ENCODE measurements at places on chromosomes 11 and 22.

DNA sequence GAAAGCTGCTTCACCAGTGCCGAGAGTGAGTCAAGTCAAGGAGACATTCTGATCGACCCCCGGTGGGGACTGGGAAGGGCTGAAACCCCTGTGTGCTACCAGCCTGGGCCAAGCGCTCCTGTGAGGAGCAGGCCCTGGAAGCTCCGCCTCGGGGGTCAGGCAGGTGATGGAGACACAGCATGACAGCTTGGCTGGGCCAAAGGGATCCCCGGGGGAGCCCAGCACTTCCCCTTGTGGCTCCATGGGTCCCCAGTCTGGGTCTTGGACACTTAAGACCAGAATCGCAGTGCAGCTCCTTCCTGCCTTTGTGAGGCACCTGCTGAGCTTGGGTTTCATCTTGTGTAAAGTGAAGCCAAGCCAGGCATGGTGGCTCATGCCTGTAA, 89.2 kb downstream of the MORC2 start:
- no peak for DNase-seq

DNA sequence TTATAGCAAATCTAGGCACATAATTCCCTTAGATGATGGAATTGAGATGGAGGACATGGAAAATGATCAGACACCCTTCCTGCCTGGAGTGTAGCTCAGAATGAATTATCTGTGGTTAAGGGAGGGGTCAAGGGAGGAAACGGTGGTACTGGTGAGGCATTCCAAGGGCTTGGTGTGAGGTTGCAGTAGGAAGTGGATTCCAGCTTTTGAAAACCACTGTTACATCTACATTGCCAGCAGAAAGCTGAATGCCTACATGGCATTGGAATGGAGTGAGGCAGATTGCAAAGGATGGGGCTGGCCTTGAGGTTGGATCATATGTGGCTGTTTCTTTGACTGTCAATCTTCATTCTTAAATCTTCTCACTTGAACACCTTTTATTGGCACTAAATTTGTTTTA, 684.4 kb downstream of the NTM start:
- DNase-seq = no peak

GRCh38 chr11:46944356-46945075, 8.0 kb downstream of the CSTPP1 start:
- no peak for DNase-seq

GRCh38 chr22:48957311-48957986, 870.2 kb downstream of the BRD1 start:
- no peak for DNase-seq

DNA sequence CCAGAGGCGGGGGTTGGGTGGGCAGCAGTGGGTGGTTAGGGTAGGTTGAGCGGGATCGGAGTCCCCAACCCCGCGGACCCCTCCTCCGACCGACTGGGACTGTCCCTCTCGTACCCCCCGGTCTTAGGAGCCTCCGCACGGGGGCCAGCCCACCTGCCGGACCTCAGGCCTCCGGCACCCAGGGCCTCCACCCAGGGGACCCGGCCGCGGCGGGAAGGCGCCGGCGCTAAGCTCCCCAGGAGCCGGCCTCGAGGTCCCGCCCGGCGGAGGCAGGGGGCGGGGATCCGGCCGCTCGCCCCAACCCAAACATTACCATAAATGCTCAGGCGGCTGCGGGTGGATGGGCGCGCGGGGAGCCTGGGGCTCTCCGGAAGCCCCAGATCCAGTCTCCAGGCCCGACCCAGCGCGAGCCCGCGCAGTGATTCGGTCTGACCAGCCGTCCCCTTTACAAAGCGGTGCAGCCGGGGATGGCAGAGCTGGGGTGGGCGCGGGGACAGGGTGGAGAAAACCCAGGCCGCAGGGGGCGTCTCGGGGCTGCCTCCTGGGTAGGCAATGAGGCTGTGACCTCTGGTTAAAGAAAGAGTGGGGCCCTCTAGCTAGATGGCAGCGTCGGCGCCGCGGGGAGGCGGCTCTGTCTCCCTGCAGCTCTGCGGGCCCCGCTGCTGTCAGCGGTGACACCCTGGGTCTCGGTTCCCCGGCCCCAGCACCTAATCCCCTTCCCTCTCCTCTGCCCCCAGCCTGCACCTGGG, 4.0 kb upstream of the MCAM start:
- peak; percentile 82 for DNase-seq

GRCh38 chr11:34344768-34345539, 12.9 kb downstream of the ABTB2 start:
- DNase-seq = no peak

- no peak for DNase-seq
Measured at GRCh38 chr22:47570300-47570685, 807.8 kb downstream of the TBC1D22A start.

DNA sequence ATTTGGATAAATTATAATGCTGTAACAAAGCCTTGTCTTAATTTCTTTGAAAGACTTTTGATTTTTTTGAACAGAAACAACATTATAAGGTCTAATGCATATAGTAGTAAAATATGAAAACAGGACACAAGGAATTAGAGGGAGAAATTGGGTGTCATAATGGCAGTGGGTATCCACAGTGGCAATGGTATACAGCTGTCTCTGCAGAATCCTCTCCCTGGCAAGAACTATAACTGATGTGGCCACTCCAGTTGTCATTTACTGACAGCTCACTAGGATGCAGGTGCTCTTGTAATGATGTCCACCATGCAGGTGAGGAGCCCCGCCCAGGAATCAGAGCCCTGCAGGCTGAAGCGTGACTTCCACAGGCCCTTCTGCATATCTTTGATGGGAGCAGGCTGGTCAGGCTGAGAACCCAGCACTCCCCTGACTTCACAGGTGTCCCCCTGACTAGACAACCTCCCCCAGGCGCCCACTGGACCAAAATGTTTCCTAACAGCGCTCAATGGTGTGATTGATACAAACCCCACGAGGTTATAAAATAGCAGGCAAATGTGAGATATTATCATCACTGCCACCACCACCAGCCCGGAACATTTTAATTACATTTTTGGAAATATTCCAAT, 32.8 kb upstream of the SERPIND1 start:
- no peak for DNase-seq

- no peak for DNase-seq
Measured at GRCh38 chr22:25143156-25144076, 56.2 kb upstream of the CRYBB3 start.

- DNase-seq = no peak
Measured at GRCh38 chr11:81449588-81450156, 1284.0 kb downstream of the FAM181B start.

GRCh38 chr11:2839395-2839943, 46.1 kb downstream of the CDKN1C start:
- DNase-seq = no peak

DNA sequence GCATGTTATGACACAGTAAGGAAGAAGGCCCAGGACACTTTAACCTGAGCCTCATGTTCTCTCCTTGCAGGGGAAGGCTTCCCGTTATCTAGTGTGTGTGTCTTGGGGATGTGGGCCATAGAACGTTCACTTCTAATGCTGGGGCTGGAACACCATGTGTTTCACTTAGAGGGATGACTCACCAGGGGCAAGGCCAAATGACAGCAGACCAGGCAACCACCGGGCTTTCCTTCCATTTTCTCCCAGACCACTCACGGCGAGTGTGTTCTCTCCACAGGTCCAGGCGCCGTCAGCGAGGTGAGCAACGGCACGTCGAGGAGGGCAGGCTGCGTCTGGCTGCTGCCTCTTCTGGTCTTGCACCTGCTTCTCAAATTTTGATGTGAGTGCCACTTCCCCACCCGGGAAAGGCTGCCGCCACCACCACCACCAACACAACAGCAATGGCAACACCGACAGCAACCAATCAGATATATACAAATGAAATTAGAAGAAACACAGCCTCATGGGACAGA, 964.4 kb downstream of the NTM start:
- no peak for DNase-seq

DNA sequence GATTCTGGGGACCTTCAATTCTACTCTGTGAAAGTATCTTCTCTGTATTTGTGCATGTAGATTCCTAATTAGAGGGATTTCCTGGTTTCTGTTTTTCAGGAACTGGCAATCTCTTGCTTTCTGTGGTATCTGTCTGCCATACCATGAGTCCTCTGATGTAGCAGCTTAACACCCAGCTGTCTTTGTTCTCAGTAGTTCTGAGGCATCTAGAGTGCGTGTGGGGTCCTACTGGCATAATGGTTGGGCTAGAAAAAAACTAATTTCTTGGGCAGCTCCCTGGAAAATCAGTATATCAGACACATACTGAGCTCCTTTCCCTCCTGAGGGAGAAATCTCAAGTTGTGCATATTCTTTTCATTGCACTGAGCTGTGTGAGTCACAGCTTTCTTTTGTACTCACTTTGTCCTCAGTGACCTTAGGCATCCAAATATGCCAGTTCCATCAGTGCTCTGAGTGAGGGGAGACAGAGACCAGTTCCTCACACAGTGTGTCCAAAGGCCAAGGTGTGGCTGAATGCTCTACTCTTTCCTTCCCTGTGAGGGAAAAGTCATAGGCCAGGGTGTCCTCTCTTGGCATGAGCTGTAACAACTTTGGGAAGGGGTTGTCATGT, 35.5 kb upstream of the SLC22A24 start:
- no peak for DNase-seq

DNA sequence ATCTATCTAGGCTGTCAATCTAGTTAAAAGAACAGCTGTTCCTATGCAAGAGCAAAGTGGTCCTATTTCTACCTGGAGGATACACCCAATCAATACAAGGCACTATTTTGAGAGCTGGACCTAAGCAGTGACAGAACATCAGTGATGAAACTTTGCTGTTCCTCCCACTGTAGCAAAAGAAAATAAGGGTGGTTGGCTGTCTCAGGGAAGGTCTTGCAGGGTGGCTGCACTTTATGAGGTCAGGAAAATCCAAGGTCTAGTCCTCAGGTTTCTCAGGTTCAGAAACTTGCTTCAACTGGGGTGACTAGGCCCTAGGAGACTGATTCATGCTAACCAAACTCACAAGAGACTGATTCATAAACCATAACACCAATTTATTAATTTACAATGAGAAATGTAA, 11.6 kb downstream of the CPSF7 start:
- DNase-seq = no peak

- DNase-seq = no peak
Measured at GRCh38 chr11:65482306-65482850, 16.5 kb upstream of the MALAT1 start.

DNA sequence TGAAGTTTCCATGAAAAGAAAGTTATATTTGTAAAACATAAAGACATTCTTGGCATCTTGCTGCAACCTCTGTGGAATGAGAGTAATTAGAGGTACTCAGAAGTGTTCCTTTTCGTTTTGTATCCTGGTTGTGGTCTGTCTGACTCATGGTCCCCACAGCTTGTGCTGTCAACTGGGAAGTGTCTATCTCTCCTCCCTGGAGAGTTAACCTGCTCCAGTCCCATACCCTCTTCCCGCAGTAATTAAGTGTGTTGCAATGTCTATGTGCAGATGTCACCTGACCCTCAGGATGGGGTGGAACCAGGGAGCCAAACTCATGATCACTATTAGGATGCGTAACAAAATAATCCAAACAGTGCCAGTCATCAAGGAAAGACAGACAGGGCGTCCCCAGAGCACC, 23.0 kb upstream of the ZDHHC13 start:
- DNase-seq = no peak

- no peak for DNase-seq
Measured at GRCh38 chr11:61820174-61820573, 3.4 kb upstream of the FADS1 start.

DNA sequence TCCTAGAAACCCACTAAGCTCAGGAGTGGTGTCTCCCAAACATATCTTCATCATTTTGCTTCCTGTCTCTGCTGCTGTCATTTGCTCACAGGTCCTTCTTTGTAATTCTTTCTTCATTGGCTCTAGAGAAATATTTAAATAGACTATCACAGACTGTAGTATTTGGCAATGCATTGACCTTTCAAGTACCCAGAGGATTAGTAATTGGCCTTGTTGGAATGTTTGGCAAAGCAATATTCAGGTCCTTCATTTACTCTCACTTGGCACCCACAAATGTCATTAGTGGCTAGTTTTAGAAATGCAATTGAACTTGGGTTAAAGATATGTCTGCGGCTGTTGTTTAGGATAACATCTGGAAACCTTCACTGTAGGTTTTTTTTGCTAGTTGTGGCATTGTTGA, 11.6 kb downstream of the OR4C5 start:
- DNase-seq = no peak

- no peak for DNase-seq
Measured at GRCh38 chr11:2927851-2928604, 1.2 kb downstream of the PHLDA2 start.

GRCh38 chr11:35253237-35253636, 114.3 kb downstream of the CD44 start:
- DNase-seq = no peak

GRCh38 chr11:26558190-26558589, 13.9 kb downstream of the MUC15 start:
- no peak for DNase-seq

- no peak for DNase-seq
Measured at GRCh38 chr11:121671283-121672168, 218.8 kb upstream of the SORL1-AS1 start.

DNA sequence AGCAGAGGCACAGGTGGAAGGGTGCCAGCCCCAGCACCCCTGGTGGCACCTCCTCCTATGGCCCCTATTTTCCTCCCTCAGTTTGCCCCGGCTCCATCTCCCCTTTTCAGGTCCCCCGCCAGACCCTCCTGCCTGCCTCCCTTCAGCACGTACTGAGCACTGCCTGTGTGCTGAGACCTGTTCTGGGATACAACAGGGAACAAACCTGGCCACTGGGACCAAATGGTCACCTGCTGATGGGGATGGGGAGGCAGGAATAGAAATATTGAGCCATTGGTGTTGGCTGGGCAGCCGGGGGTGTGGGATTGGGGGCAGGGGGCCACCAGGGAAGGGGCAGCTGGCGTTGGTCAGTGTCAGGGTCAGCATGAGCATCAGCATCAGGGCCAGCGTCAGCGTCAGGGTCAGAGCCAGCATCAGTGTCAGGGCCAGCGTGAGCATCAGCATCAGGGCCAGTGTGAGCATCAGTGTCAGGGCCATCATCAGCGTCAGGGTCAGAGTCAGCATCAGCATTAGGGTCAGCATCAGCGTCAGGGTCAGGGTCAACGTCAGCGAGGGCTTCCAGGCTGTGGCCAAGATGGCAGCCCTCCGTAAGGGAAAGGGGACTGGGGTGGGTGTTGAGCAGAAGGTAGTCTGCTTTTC, 7.5 kb downstream of the ZNF74 start:
- DNase-seq = no peak

GRCh38 chr11:83093634-83094033, 21.9 kb upstream of the RAB30 start:
- no peak for DNase-seq

- peak; percentile 3 for DNase-seq
Measured at GRCh38 chr22:22945195-22945594, 57.6 kb downstream of the IGLL5 start.

GRCh38 chr11:124123622-124124021, 8.4 kb downstream of the VWA5A start:
- DNase-seq = no peak

- DNase-seq = no peak
Measured at GRCh38 chr11:109644152-109644551, 222.2 kb downstream of the C11orf87 start.

All from activated T-cell treated with anti-CD3 and anti-CD28 coated beads, Interleukin-2, amount 50 U/mL, for 48 hours (primary cell).